Fibroblast of the conjunctiva (primary cell): ENCODE measurements at places on chromosomes 1 and 21.

DNA sequence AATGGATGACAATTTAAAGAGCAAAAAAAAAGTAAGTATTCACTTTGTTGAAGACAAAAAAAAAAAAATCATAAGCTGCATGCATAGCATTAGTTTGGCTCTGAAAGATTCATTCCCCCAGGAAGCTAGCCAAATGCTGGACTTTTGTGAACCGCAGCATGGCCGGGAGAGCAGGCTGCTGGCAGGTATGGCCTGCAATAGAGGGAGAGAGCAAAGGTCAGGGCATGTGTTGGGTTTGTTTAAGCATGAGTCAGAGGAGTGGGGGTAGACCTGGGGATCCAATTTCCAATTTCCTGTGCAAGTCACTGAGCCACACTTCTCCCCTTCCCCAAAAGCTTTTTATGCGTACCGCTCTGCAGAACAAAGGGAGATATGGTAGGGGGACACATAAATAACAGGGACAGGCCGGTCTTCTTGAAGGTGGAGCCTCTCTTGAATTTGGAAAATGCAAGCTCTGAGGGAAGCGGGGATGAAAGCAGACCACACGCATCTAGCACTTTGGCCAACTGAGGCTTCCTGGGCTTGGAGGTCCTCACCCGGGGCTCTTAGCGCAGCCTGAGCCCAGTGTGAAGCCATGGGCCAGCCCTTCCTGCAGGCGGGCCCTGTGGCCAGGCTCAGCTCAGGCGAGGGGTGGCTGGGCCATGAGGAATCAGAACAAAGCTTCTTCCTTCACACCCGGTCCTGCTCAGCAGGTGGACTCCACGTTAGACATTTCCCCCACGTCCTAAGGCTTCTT, 171.1 kb downstream of the TOMM20 start:
- peak; percentile 80 for DNase-seq

DNA sequence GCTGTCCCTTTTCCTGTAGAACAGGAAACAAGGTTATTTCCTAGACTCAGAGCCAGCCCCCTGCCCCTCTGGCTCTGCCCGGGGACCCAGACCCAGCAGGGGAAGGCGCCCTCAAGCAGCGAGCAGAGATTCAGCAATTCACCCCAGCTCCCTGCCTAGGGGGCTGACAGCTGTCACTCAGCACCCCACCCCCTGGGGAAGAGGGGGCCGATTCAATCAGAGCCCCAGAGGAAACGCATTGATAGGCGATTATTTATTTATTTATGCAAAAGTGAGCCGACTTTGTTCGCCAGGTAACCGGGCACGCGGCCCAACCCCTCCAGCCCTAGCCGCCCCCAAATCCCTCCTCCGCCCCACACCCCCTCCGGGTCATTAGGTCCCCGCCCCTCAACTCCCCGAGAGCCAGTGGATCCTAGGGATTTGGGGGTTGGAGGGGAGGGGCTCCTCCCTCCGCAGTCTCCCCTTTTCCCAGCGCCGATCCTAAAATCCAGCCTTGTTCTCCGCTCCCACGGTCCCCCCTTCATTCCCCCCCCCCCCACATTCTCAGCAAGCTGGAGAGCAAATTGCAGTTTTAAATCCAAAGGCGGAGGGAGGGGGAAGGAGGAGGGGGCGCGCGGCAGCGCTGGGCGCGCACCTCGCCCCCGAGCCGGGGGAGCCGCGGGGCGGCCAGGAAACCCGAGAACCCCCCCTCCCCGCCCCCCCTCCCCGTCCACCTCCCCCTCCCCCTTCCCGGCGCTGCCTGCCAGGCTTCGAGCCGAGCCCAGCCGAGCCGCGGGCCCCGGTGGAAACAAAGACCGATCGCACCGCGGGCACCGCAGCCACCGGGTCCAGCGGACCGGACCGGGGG, 1.3 kb downstream of the AHDC1 start:
- DNase-seq = no peak

DNA sequence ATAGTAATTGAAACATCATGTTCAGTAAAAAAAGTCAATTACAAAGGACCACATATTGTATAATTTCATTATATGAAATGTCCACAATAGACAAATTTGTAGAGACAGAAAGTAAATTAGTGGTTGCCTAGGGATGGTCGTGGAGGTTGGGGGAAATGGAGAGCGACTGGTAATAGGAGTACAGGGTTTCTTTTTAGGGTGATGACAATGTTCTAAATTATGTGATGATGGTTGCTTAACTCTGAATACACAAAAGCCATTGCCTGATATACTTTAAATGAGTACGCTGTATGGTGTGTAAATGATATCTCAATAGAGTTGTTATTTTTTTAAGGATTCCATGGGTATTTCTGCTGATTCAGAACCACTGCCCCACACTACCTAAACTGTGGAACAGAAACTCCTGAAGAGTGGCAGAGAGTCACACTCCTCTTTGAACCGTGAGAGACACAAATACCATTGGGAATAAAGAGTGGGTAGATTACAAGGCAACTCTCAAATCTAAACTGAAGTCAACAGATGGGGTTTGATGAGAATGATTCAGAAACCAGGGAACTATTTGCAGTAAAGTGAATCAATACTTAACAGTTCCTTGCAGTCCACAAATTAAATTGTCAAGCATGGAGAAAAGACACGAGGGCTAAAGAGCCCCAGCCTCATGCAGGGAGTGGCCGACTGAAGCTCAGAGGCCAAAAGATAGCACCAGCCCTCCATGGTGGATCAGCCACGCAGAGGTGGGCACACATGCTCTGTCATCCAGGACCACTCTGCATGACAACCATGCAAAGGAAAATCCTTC, 118.0 kb downstream of the CAPN8 start:
- DNase-seq = no peak

DNA sequence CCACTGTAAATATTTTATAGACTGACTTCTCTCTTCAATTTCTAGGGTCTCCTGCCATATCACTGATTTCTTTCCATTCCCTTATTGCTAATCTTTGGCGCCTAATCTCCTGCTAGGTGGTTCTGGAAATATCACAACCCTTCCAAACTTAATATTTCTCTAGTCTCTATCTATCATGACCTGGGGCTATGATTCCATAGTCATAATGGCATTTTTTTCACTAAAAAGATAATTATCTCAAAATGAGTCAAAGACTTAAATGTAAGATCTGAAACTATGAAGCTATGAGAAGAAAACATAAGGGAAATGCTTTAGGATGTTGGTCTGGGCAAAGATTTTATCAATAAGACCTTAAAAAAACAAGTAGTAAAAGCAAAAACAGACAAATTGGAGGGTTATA, 74.2 kb downstream of the LEPR start:
- DNase-seq = no peak

GRCh38 chr1:216528816-216529215, 105.6 kb upstream of the USH2A start:
- DNase-seq = no peak

DNA sequence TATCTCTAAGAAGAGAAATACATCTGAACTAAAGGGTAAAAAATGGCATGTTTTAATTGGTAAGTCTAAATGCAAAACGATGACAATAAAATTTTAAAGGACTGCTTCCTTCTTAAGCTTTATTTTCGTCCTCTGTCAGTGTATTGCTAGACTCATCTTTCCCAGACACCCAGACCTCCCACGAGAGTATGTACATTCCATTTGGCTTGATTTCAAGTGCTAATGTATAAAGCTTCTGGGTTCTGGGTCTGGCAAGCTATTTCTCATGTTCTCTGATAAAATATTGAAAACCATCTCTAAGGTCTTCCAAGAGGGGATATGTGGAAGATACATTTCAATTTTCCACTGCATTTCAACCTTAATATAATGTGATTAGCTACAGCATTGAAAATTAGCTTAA, 24.6 kb upstream of the SLC2A1 start:
- DNase-seq = no peak

- peak; percentile 86 for DNase-seq
These were observed 74.6 kb downstream of the USP24 start for GRCh38 chr1:55140546-55140983.

- no peak for DNase-seq
These were observed 58.7 kb upstream of the RC3H1 start for GRCh38 chr1:174080819-174081218.

DNA sequence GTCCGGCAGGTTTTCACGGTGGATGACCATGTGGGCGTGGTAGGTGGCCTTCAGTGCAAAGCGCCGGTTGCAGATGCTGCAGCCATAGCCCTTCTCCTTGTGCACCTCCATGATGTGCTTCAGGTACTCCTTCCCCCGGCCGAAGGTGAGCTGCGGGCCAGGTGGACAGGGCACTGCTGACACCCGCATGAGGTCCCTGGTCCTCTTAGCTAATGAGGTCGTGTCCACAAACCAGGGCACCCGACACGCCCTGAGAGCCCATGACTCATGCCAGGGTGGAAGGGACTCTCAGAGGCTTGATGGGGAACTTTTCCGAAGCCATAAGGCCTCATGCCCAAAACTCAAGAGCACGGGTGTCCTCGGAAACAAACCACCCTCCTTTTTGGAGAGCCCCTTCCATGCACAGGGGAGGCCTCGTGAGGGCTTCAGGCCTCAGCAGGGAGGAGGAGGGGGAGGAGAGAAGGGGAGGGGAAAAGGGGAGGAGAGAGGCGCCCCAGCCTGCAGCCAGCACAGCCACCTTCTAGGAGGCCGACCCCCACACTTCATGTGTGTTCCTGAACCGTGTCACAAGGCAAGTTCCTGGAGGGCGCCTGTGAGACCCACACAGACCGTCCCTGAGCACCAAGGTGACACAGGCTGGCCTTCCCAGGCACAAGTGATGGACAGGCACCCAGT, 54.4 kb upstream of the RIPK4 start:
- no peak for DNase-seq

DNA sequence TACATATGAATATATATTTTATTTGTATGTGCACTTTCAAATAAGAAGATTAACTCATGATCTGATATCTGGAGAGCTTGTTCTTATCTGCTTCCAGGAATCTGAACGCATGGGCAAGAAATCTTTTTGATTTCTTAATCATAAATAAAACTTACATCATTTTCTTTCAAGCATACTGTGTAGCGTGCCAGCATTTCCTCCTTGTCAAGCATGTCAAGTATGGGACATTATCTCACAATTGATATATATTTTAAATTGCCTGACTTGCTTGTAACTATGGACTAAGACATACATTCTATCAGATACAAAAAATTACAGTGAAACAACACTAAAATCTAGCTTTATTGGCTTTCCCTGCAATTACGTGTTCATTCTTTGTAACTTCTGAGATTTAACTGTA, 1128.2 kb downstream of the PLA2G4A start:
- DNase-seq = no peak

GRCh38 chr1:242515555-242515954, 8.9 kb downstream of the PLD5 start:
- DNase-seq = no peak

GRCh38 chr1:71638081-71638766, 557.4 kb upstream of the ZRANB2 start:
- DNase-seq = no peak

DNA sequence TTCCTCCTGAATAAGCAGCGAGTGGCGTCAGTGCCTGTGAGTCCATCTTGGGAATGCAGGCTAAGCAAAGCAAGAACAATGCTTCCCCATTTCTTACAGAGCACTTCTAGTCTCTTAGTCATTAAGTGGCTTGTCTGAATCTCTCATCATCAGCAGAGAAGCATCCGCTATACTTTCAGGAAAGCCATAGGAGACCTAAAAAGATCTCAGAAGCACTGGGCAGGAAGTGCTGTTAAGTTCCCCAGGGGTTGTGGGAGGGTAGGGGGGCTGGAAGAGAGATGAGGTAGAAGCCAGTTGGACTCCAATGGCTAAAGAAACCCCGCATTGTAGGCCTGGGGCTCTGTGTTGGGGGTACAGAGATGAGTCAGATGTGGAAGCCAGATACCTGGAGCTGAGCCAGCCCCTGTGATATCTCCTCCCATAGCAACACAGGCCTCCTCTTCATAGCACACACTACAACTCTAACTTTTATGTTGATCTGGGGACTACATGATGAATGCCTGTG, 44.9 kb downstream of the SYT6 start:
- no peak for DNase-seq

DNA sequence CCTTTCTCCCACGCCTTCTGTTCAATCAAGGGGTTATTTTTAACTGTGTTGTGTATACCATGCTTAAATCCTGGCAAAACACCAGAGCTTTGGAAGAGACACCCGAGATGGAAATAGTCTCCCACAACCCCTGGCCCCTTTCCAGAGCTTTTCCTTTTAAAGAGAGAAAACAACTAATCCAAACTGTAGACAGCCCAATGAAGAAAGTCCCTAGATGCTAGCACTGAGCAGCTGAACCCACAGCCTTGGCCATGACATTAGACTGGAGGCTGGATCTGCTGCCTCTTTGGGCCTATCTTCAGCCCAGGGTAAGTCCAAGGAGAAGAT, 64.9 kb upstream of the ARTN start:
- peak; percentile 38 for DNase-seq

DNA sequence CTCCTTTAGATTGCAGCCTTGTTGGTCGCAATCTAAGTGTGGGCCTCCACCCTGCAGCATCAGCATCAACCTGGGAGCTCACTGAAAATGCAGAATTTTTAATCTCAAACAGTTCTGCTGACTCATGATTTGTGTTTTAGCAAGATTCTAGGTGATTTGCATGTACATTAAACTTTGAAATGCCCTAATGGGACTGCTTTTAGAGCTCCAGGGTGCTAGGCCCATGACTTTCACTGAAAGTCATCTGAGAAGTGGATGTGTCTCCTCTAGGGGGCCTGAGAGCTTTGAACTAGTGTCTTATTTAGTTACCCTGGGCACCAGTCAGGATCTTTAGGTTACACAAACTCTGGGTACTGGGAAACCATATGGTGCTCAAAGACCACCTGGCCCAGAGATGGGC, 9.0 kb downstream of the TRIM67 start:
- DNase-seq = no peak

- no peak for DNase-seq
These were observed 143.4 kb upstream of the C8B start for GRCh38 chr1:57109247-57109646.

DNA sequence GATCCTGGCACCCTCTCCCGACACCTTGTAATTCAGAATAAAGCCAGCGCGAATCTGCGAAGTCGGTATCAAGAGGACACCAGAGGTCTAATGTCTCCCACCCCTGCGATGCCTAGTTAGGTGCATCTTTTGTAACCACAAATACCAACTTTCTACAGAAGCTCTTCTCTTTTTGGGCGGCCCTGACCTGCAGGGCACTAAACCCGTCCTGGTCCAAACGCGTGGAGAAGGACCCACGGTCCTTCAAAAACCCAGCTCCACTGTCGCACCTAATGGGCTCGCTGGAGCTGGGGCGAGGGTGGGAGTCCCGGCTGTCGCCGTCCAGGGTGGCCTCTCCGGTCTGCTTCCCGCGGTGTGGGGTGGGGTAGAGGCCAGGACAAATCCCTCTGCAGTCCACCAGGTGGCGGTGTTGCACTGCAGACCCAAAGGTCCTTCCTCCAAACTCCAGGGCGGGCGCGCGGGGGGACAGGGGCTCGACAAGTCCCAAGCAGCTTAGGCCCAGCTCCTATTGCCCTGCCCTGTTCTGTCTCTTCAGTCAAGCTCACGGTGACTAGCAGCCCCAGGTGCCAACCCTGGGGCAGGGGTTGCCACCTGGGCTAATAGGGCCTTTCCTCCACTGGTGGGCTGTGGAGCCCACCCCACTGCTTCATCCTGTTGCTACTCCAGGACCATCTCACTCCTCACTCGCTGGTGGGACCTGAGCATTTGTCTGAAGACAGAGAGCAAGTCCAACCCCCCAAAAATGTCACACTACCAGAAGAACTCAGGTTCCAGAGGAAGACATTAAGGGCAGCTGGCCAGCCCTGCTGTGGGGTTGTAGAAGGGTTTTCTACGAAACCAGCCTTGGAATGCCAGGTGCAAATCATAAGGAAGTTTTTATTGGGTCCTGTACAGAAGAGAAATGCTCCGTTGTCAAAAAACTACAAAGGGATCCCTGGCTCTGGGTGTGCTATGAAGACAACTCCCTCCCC, 2.8 kb downstream of the HES3 start:
- peak; percentile 60 for DNase-seq

- DNase-seq = no peak
These were observed 5.9 kb upstream of the VCAM1 start for GRCh38 chr1:100713626-100714025.

- DNase-seq = no peak
These were observed 506 bp downstream of the C1orf50 start for GRCh38 chr1:42767510-42768000.
